Large intestine (tissue), 12 donors: ENCODE measurements at places on chromosomes 3 and 15. TPM values are rescaled to one million over a fixed set of nuclear protein-coding genes. Genes with fewer than 3 reads are reported as not detected.

The LSMEM2 gene
- 0.25 TPM for polyA plus RNA-seq

The ACP3 gene
- 0.64 TPM for polyA plus RNA-seq

The MYNN gene
- polyA plus RNA-seq: 18.0 TPM

The CYFIP1 gene
- 96.7 TPM for polyA plus RNA-seq

The ARHGEF26 gene
- 12.6 TPM for polyA plus RNA-seq

The GP5 gene
- polyA plus RNA-seq: 0.33 TPM

The RBP2 gene
- 2,966 TPM for polyA plus RNA-seq

The TM4SF18 gene
- 6.6 TPM for polyA plus RNA-seq

The SCG3 gene
- 10.0 TPM for polyA plus RNA-seq

The INO80 gene
- 18.2 TPM for polyA plus RNA-seq

The NRG4 gene
- polyA plus RNA-seq: 1.6 TPM

The GPX1 gene
- polyA plus RNA-seq: 218 TPM

The LEO1 gene
- polyA plus RNA-seq: 21.0 TPM

The RASGRP1 gene
- polyA plus RNA-seq: 2.9 TPM

The SNX22 gene
- 2.7 TPM for polyA plus RNA-seq

The NMD3 gene
- 46.7 TPM for polyA plus RNA-seq

The CLEC3B gene
- 35.7 TPM for polyA plus RNA-seq

The ARGFX gene
- polyA plus RNA-seq: not detected

The CHRM5 gene
- 0.48 TPM for polyA plus RNA-seq

The TMA7 gene
- 283 TPM for polyA plus RNA-seq

The SPINK8 gene
- polyA plus RNA-seq: not detected

The WDR93 gene
- polyA plus RNA-seq: 0.30 TPM

The SH2D7 gene
- 2.6 TPM for polyA plus RNA-seq

The TBC1D21 gene
- not detected for polyA plus RNA-seq

The CLRN1 gene
- 8.7 TPM for polyA plus RNA-seq

The SOX14 gene
- polyA plus RNA-seq: not detected

The DPPA2 gene
- 0.03 TPM for polyA plus RNA-seq

The GASK1A gene
- 5.0 TPM for polyA plus RNA-seq

The CASR gene
- 1.9 TPM for polyA plus RNA-seq

The TNFAIP8L3 gene
- 3.8 TPM for polyA plus RNA-seq

The ATP13A5 gene
- 0.09 TPM for polyA plus RNA-seq

The RPS17 gene
- polyA plus RNA-seq: 3,438 TPM

The EFL1 gene
- 23.9 TPM for polyA plus RNA-seq

The PPARG gene
- 10.4 TPM for polyA plus RNA-seq

The FEM1B gene
- polyA plus RNA-seq: 49.3 TPM
